ENCODE measurements at places on chromosomes 11 and 22. TPM values are rescaled to one million over a fixed set of nuclear protein-coding genes. Genes with fewer than 3 reads are reported as not detected.

The FGF19 gene
- total RNA-seq, result not detected

The FOXRED2 gene
- 0.37 TPM for total RNA-seq

The MISFA gene
- 0.40 TPM for total RNA-seq

The MYRF gene
- total RNA-seq, result 14.2 TPM

The TCN2 gene
- 16.5 TPM for total RNA-seq

The CARD10 gene
- 50.3 TPM for total RNA-seq

The TIMP3 gene
- 59.7 TPM for total RNA-seq

The SERHL2 gene
- total RNA-seq, result 2.0 TPM

The WT1 gene
- 0.55 TPM for total RNA-seq

The NXPE4 gene
- 255 TPM for total RNA-seq

The OR2AT4 gene
- total RNA-seq, result not detected

The HBB gene
- 2.0 TPM for total RNA-seq

The ZBED5 gene
- 13.7 TPM for total RNA-seq

The GAL3ST1 gene
- total RNA-seq, result 5.6 TPM

The ZC3H12C gene
- 20.5 TPM for total RNA-seq

The LGALS12 gene
- not detected for total RNA-seq

The CEP126 gene
- 2.6 TPM for total RNA-seq

The SPI1 gene
- total RNA-seq, result 35.5 TPM

The OR10G4 gene
- not detected for total RNA-seq

The MRGPRX3 gene
- total RNA-seq, result not detected

The P4HA3 gene
- total RNA-seq, result 0.64 TPM

The TUBGCP6 gene
- total RNA-seq, result 43.8 TPM

The TEX54 gene
- not detected for total RNA-seq

The SAA1 gene
- total RNA-seq, result 38.9 TPM

The C11orf52 gene
- 11.1 TPM for total RNA-seq

The KRTAP5-1 gene
- total RNA-seq, result not detected

The SYCE3 gene
- not detected for total RNA-seq

The C22orf31 gene
- not detected for total RNA-seq

The NPAS4 gene
- 0.16 TPM for total RNA-seq

The INSC gene
- total RNA-seq, result 0.60 TPM

The NRIP3 gene
- total RNA-seq, result 0.82 TPM

The RAB38 gene
- total RNA-seq, result 0.80 TPM

The SMCO4 gene
- total RNA-seq, result 33.3 TPM

The ANO9 gene
- 490 TPM for total RNA-seq

The SLC25A45 gene
- total RNA-seq, result 5.6 TPM

The RDX gene
- 20.5 TPM for total RNA-seq

The SPTBN2 gene
- total RNA-seq, result 1.9 TPM

The AMOTL1 gene
- 15.3 TPM for total RNA-seq

The BLID gene
- total RNA-seq, result not detected

The CREB3L1 gene
- 39.9 TPM for total RNA-seq

The SERPING1 gene
- total RNA-seq, result 143 TPM

The ROM1 gene
- total RNA-seq, result not detected

The OR5B21 gene
- total RNA-seq, result not detected

The GGTLC2 gene
- total RNA-seq, result not detected

The KDM4F gene
- total RNA-seq, result not detected

The HMGXB4 gene
- 14.0 TPM for total RNA-seq

The C11orf86 gene
- total RNA-seq, result 56.1 TPM

The GNAZ gene
- 4.4 TPM for total RNA-seq

The MYO7A gene
- 4.6 TPM for total RNA-seq

The MAJIN gene
- not detected for total RNA-seq

The ACER3 gene
- 31.3 TPM for total RNA-seq

The TREH gene
- total RNA-seq, result 4.9 TPM
